Astrocyte of the spinal cord (primary cell): ENCODE measurements at places on chromosomes 13 and 19.

GRCh38 chr19:54339646-54340358 is 840 bp upstream of the LILRA4 start:
- DNase-seq = no peak

- DNase-seq = no peak
Observed at GRCh38 chr19:42601811-42602443, 7.2 kb upstream of the CEACAM8 start.

- peak; percentile 100 for DNase-seq
Observed at GRCh38 chr19:10568826-10569651, at the start of gene CDKN2D. Gene CDKN2D (minus strand): TSS chr19:10568979. CDS start chr19:10568653, 326 bp downstream.

DNA sequence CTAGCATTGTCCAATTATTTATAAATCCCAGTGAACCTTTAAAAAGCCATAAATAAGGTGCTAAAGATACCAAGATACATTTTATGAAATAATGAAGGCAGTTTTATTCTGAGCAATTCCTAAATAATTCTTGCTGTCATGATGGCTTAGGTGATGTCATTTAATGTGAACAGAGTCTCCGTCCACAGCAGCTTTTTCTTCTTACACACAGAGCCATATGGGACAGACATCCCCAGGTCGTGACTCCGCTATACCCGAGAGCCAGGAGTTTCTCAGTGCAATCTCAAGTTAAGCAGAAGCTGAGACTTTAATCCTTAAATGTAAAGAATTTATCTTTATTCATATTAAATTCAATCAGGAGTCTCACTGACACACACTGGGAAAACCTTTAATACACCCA is 29.7 kb downstream of the EFNB2 start:
- no peak for DNase-seq

- DNase-seq = peak; percentile 61
Observed at GRCh38 chr19:13207846-13208671, 57.8 kb downstream of the IER2 start.

GRCh38 chr13:39099231-39099630 is 61.0 kb downstream of the NHLRC3 start:
- DNase-seq = no peak

DNA sequence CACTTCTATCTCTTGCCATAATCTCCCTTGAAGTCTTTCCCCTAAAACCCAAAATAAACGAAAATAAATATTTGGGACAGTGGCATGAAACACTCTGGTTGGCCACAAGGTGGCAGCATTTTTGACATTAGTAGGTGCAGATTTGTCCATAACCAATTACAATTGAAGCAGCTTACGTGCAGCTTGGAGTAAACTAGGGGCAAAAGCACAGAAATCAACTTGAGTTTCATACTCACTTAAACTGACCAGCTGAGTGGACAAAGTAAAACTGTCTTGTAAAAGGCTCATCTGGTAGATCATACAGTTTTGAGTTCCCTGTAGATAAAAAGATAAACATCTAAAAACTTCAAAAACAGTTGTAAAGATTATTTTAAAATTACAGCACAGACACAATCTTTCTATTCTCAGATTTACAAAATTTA is 18.8 kb downstream of the PDCD5 start:
- peak; percentile 71 for DNase-seq

- DNase-seq = peak; percentile 14
Observed at GRCh38 chr13:65470781-65471180, 1759.4 kb downstream of the PCDH9 start.

DNA sequence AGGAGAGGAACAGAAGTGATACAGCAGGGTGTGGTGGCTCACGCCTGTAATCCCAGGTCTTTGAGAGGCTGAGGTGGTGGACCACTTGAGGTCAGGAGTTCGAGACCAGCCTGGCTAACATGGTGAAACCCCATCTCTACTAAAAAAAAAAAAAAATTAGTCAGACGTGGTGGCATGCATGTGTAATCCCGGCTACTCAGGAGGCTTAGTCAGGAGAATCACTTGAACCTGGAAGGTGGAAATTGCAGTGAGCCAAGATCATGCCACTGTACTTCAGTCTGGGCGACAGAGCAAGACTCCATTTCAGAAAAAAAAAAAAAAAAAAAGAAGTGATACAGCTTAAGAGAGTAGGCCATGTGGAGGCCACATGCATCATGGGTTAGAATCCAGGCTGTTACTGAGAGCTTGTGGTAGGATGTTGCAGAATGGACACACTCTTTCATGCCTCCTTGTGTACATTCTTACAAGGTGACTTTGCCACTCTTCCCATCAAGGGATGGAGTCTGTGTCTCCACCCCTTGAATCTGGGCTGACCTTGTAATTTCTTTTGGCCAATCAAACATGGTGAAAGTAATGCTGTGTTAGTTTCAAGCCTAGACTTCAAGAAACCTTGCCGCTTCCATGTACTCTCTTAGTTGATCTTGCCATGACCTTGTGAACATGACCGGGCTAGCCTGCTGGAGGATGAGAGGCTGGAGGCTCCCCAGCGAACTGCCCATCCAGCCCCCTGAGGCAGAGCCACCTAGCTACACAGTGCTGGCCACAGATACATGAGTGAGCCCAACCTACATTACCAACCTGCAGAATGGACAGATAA is 12.3 kb downstream of the FAM187B start:
- DNase-seq = no peak
